ENCODE measurements at places on chromosomes 3 and 15. TPM values are rescaled to one million over a fixed set of nuclear protein-coding genes. Genes with fewer than 3 reads are reported as not detected.
A peak's percentile ranks its signal among the peaks of the same experiment; 100 is the strongest.

AQP9 gene
- 0.22 TPM for total RNA-seq

ARHGEF26 gene
- 0.09 TPM for total RNA-seq

TFG gene
- total RNA-seq: 49.7 TPM

VIPR1 gene
- total RNA-seq: 5.9 TPM

SNTN gene
- total RNA-seq: not detected

FGF7 gene
- not detected for total RNA-seq

IL17RC gene
- 0.20 TPM for total RNA-seq

PIGZ gene
- 0.31 TPM for total RNA-seq

TM4SF1 gene
- 0.27 TPM for total RNA-seq

CISH gene
- 222 TPM for total RNA-seq

DNA sequence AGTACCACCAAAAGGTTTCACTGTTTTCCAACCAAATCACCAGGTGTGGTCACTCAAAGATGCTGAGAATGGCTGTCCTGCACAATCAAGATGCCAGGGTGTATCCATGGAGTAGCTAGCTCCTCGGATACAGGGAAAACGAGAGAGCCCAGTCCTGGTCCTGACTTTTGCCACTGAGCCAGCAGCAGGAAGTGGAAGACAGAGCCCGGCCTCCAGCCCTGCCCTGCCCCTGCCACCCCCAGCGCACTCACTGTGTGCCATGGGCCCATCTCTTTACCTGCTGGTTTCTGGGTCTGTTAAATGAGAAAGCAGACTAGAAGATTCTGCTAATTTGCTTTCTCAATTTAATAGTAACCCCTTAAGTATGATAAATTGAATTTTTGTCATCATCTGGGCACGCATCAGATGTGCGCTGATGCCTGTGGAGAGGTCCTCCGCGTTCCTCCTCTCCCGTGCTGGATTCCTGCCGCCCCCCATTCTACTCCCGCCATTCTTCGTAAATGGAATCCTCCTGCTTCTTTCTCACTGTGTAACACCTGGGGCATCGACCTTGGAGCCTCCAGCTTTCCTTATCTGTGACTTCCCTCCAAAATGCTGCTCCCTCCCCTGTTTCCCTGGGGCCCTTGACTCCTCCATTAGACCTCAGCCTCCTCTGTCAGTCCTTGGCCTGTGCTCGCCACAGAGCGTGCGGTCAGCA is 18.0 kb downstream of the TNFAIP8L3 start:
- no peaks in the 10 kb centered on the region for H3K27me3 ChIP-seq
- H3K4me3 ChIP-seq: no peak overlapping the region
- peaks cover 4% of the 10 kb centered on the region for H3K4me1 ChIP-seq
- no peak overlapping the region for H3K27ac ChIP-seq

GRCh38 chr3:101009386-101009785 is 16.2 kb upstream of the ABI3BP start:
- H3K4me3 ChIP-seq: no peak overlapping the region
- no peaks in the 10 kb centered on the region for H3K27me3 ChIP-seq
- H3K4me1 ChIP-seq: no peaks in the 10 kb centered on the region
- H3K27ac ChIP-seq: no peak overlapping the region
- no peaks in the 10 kb centered on the region for H3K36me3 ChIP-seq
- no peak for DNase-seq

DNA sequence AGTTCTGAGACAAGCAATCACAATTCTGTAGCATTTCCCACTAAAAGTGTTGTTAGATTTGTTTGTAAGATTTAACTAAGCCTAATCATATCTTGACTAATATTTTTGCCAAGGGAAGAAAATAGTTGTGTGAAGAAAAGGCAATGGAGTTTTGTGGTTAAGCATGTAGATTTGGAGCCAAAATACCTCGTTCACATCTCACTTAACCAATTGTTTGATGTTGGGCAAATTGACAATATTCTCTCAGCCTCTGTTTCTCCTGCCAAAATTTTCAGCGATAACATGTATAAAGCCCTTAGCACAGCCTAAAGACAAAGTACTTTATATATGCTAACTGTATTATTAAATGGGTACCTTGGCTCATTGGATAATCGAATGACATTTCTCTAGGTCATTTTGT is 20.5 kb upstream of the CDIN1 start:
- no peak for DNase-seq
- no peaks in the 10 kb centered on the region for H3K27me3 ChIP-seq
- H3K36me3 ChIP-seq: no peaks in the 10 kb centered on the region
- H3K27ac ChIP-seq: no peak overlapping the region
- no peak overlapping the region for H3K4me3 ChIP-seq
- no peaks in the 10 kb centered on the region for H3K4me1 ChIP-seq

GRCh38 chr3:189659571-189659970 is 28.4 kb downstream of the TP63 start:
- H3K36me3 ChIP-seq: no peaks in the 10 kb centered on the region
- no peak for DNase-seq
- no peak overlapping the region for H3K4me3 ChIP-seq

DNA sequence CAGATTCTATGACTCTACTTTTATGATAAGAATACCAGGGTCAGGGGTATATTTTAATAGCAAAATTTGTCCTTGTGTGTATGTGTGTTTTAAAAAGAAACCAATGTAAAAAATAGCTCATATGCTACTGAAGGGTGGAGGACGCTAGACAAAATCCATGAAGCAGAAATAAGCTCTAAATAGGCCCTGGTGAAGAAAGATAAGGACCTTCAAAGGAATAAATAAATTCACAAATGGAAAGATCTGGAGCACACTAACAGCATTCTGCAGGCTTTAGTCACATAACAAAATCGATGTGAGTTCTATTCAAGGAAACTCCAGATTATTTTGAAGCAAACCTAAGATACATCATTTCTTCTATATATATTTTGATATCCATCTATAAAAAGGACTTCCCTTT is 27.2 kb upstream of the ATP11B start:
- no peaks in the 10 kb centered on the region for H3K4me1 ChIP-seq
- H3K27me3 ChIP-seq: no peaks in the 10 kb centered on the region
- no peaks in the 10 kb centered on the region for H3K36me3 ChIP-seq
- no peak overlapping the region for H3K27ac ChIP-seq
- H3K4me3 ChIP-seq: no peak overlapping the region

DNA sequence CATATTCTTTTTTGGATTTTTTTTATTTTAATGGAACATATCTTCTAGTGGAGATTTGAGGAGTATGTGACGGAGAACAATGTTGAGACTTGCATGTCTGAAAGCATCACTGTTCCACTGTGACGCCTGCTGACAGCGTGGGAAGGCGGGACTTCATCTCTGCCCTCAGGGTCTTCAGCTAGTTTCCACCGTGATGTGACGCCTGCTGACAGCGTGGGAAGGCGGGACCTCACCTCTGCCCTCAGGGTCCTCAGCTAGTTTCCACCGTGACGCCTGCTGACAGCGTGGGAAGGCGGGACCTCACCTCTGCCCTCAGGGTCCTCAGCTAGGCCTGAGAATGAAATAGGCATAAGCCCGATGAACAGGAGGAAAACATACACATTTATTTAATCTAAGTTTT is 70.7 kb downstream of the LMLN start:
- H3K27ac ChIP-seq: peak overlapping the region; percentile 14
- H3K4me1 ChIP-seq: no peaks in the 10 kb centered on the region
- no peak for DNase-seq

GRCh38 chr3:125043599-125044151 is 12.1 kb downstream of the HEG1 start:
- DNase-seq: no peak
- no peak overlapping the region for H3K4me3 ChIP-seq
- peaks cover 4% of the 10 kb centered on the region for H3K36me3 ChIP-seq
- no peaks in the 10 kb centered on the region for H3K27me3 ChIP-seq
- no peak overlapping the region for H3K27ac ChIP-seq

DNA sequence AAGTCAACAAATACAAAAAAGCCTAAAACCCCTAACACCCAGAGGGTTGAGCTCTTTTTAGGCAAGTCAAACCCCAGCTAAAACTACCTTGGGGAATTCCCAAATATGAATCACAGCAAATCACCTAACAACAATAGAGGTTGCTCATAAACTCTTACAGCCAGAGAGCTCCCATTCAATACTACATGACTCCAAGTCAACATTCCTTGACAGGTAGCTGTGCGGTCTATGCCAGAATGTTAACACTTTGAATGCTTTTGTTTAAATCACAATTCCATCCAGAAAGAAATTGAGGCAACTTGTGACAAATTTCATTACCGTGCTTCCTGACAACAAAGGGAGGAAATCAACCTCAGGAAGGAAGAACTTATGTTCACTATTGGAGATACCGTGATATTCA is 7.5 kb upstream of the UACA start:
- no peak for DNase-seq
- no peak overlapping the region for H3K27ac ChIP-seq
- H3K4me1 ChIP-seq: no peaks in the 10 kb centered on the region
- H3K4me3 ChIP-seq: no peak overlapping the region
- H3K27me3 ChIP-seq: no peaks in the 10 kb centered on the region

- no peaks in the 10 kb centered on the region for H3K27me3 ChIP-seq
- H3K27ac ChIP-seq: no peak overlapping the region
- no peak overlapping the region for H3K4me3 ChIP-seq
- no peaks in the 10 kb centered on the region for H3K4me1 ChIP-seq
- DNase-seq: no peak
These were observed 19.0 kb downstream of the RPL39L start for GRCh38 chr3:187120326-187120725.

DNA sequence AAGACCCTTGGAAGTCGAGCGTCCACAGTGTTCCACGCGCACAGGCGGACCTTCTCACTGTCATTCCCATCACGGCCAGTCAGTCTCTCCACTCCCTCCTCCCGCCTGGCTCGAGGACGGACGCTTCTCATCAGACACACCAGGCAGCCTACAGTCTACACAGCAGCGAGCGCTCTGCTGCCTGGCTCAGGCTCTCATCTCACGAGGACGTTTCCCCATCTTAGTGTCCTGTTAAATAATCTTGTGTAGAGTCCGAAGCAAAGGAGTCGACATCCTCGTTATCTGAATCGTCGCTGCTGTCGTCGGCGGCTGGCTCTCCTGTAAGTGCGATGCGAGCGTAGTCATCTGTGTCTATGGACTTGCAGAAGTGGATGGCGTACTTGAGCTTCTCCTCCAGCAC is 12.4 kb upstream of the OCA2 start:
- H3K36me3 ChIP-seq: peaks cover 34% of the 10 kb centered on the region
- H3K4me3 ChIP-seq: no peak overlapping the region
- H3K27me3 ChIP-seq: peaks cover 3% of the 10 kb centered on the region
- DNase-seq: no peak
- no peak overlapping the region for H3K27ac ChIP-seq

DNA sequence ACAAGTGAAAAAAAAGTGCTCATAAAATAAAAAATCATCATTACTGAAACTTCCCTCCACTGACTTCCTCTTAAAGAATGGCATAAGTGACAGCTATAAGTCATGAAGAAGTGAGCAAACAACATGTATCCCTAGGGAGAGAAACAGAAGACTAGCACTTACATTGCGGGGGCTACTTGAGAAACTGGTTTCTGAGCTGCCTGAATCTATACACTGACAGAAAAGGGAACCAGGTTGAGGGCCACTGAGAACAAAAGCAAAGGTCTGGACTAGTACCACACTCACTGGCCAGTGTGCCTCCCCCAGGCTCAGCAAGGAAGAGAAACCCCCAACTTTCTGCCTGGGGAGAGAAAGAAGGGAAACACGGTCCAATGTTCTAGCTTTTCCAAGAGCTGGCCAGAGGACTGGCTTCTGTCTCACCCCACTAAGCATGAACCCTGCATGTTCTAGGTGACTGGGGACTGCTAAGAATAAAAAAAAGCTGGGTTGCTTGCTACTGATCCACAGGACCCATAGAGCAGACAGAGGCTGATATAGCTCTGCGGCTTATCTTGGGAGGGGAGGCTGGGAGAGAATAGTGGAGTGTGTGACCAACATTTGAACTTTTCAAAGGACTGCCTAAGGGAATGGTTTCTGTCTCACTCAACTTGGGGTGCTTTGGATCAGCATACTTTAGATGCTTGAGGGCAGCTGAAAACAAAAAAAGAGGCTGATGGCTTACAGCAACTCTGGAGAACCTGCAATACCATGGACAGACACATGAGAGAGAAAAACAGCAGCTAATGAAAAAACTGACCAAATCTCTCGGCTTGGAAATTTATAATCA is 8.1 kb downstream of the RAD18 start:
- no peak overlapping the region for H3K4me3 ChIP-seq
- H3K27me3 ChIP-seq: no peaks in the 10 kb centered on the region
- no peak overlapping the region for H3K27ac ChIP-seq
- no peaks in the 10 kb centered on the region for H3K4me1 ChIP-seq
- peaks cover 6% of the 10 kb centered on the region for H3K36me3 ChIP-seq
- DNase-seq: no peak

GRCh38 chr3:160259589-160259988 is 34.4 kb downstream of the C3orf80 start:
- H3K36me3 ChIP-seq: no peaks in the 10 kb centered on the region
- H3K27ac ChIP-seq: no peak overlapping the region
- no peak for DNase-seq
- H3K4me3 ChIP-seq: no peak overlapping the region
- no peaks in the 10 kb centered on the region for H3K27me3 ChIP-seq

DNA sequence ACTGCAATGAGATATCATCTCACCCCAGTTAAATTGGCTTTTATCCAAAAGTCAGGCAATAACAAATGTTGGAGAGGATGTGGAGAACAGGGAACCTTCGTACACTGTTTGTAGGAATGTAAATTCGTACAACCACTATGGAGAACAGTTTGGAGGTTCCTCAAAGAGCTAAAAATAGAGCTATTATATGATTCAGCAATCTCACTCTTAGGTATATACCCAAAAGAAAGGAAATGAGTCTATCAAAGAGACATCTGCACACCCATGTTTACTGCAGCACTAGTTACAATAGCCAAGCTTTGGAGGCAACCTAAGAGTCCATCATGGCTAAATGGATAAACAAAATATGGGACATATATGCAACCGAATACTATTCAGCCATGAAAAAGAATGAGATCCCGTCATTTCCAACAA is 68.0 kb upstream of the HES1 start:
- H3K4me3 ChIP-seq: no peak overlapping the region
- no peak overlapping the region for H3K27ac ChIP-seq
- H3K27me3 ChIP-seq: no peaks in the 10 kb centered on the region
- peaks cover 10% of the 10 kb centered on the region for H3K4me1 ChIP-seq
- no peak for DNase-seq

- no peak overlapping the region for H3K4me3 ChIP-seq
- no peaks in the 10 kb centered on the region for H3K36me3 ChIP-seq
- no peaks in the 10 kb centered on the region for H3K4me1 ChIP-seq
- no peak overlapping the region for H3K27ac ChIP-seq
These were observed 54.0 kb upstream of the GADL1 start for GRCh38 chr3:30948426-30948825.

Measured in CD8-positive, alpha-beta memory T cell (primary cell).